CD4-positive, alpha-beta T cell treated with Interleukin-12 subunit alpha and Interleukin-12 subunit beta, for 1 hour (primary cell): ENCODE measurements at places on chromosomes 13 and 19.
A peak's percentile ranks its signal among the peaks of the same experiment; 100 is the strongest.

- no peak for DNase-seq
These were observed 6.5 kb upstream of the CCL25 start for GRCh38 chr19:8045872-8046568.

DNA sequence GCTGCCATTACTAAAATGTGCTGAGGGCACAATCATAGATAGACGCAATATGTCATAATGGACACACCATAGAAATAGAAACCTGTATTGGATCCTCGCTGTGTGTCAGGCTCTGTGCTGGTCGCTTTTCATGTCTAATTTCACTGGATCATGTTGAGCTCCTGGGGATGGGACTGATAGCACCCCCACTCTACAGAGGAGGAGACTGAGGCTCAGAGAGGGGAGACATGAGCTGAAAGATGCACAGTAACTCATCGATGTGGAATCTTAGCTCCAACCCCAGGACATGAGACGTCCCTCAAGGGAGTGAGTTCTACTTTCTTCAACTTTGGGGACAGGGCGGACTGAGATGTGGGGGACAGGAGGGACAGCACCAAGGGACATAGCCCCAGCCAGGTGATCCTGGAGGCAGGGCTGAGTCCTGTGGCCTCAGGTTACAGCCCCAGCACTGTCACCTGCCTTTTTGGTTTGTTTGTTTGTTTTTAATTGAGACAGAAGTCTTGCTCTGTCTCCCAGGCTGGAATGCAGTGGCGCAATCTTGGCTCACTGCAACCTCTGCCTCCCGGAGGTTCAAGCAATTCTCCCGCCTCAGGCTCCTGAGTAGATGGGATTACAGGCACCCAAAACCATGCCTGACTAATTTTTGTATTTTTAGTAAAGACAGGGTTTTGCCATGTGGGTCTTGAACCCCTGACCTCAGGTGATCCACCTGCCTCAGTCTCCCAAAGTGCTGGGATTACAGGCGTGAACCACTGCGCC, 6.6 kb upstream of the GIPC1 start:
- DNase-seq = no peak

DNA sequence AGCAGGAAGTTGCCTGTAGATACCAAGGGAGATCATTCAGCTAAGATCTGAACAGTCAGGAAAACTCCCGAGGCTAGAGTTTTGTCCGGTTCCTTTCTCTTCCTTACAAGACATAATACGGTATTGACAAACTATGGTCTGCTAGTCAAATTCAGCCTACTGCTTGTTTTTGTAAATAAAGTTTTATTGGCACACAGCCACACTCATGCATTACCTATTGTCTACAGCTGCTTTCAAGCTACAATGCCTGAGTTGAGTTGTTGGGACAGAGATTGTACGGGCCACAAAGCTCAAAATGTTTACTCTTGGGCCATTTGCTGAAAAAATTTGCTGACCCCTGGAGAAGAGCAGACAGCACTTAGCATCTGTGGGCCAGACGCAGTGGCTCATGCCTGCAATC, 2.5 kb downstream of the SLC1A6 start:
- no peak for DNase-seq

DNA sequence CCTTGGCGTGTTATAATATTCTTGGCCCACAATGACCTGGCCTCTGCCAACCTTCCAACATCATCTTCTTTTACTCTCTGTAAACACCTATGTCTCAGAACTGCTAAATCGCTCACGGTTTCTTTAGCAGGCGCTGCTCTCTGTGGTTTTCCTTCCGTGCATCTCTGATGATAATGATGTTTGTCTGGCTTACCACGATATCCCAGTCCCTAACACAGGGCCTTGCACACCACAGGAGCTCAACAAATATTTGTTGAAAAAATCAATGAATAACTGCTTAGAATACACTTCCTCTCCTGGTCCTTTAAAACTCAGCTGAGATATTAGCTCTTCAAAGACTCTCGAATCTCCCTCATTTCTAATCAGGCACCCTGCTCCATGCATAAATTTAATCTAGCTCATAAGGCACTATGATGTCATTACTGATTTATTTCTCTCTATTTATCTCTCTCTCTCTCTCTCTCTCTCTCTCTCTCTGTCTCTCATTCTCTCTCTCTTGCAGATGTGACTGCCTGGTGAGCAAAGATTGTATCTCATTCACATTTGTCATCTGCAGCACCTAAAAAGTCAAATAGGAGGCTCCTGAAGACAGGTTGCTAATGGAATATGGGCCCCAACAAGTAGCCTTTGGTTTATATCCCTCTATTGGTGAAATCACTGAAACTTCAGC, 206.4 kb downstream of the NHLRC3 start:
- no peak for DNase-seq

- DNase-seq = peak; percentile 72
These were observed 44.4 kb downstream of the ELF1 start for GRCh38 chr13:40974460-40975407.

DNA sequence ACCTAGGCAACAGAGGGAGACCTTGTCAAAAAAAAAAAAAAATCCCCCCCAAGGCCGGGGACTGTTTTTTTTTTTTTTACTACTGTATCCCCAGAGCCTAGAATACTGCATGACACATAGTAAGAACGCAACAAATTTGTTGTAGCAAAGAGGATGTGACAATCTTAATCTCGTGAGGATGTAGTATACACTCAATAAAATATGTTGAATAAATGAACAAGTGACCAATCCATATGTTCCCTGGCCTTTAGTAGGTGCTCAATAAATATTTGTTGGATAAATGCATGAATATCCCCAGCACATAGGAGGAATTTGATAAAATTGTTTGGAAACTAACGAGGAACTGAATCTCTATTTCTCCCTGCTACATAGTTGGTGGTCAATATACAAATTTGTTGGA, 75.7 kb downstream of the MAP4K1 start:
- no peak for DNase-seq

- no peak for DNase-seq
These were observed 66.8 kb downstream of the IFT88 start for GRCh38 chr13:20633802-20634201.

GRCh38 chr13:97627566-97627965, 193.6 kb downstream of the RAP2A start:
- no peak for DNase-seq

GRCh38 chr13:26646603-26647002, 89.1 kb downstream of the WASF3 start:
- DNase-seq = no peak

- DNase-seq = no peak
These were observed 5.6 kb downstream of the SAFB start for GRCh38 chr19:5628461-5628860.

DNA sequence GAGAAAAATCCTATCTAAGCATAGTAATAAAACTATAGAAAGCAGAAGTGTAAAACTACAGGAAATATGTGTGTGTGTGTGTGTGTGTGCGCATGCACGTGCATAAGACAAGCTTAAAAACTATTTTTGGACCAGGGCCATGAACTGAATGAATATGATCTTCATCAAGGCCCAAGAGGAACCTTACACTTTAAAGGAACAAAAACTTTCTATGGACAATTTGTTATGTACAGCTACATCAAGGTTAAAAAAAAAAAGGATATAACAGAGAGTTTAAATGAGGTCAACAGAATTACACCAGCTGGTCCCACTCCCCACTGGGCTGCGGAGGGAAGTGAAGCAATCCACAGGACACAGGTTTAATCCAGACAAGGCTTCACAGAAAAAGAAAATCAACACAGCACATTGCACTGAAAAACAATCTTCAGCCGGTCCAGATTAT, 151.1 kb downstream of the LHFPL6 start:
- peak; percentile 15 for DNase-seq

DNA sequence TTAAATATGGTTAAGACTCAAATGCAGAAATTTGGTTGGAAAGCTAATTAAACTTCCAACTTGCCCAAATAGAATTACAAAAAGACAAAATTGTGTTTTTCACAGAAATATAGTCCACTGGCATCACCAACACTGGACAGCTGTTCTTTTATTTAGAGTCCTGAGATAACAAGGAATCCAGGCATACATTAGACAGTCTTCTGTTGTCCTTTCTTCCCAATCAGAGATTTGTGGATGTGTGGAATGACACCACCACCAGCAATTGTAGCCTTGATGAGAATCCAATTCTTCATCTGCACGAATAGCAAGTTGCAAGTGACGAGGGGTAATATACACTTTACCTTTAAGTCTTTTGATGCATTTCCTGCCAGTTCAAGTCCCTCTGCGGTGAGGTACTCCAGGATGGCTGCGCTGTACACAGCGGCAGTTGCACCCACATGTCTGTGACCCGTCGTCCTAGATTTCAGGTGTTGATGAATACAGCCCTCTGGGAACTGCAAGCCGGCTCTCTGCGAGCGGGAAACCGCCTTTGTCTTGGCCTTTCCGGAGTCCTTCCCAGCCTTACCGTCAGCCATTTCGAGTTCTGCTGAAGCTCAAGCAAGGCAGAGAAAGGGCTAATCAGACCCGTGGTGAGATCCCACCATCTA, 14.7 kb downstream of the UBAC2 start:
- peak; percentile 72 for DNase-seq

DNA sequence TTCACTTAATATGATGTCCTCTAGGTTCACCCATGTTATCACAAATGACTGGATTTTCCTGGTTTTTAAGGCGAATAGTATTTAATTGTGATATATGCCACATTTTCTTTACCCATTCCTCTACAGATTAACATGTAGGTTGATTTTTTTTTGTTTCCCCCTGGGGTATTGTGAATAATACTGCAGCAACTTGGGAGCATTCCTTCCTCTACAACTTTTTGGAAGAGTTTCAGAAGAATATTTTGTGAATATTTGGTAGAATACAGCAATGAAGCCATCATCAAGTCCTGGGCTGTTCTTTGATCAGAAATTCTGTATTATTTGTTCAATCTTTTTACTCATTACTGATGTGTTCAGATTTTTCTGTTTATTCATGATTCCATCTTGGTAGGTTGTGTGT, 5.6 kb upstream of the ZNF331 start:
- DNase-seq = no peak

DNA sequence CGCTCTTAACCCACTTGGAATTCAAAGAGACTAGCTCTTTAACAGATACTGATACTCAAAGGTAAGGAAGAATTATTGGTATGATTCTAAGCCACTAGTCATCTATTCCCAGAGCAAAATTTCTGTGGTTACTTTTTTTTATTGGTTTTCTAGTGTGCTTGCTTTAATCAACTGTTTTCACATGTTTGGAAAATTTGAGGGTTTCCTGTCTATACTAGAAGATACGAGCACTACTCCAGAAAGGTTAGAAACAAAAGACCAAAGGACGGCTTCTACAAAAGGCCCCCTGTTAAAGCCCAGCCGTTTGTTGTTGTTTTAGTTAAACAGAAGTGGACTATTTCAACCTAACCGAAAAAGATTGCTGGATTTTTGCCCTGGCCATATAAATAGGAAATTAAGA, 18.5 kb upstream of the LPAR6 start:
- DNase-seq = no peak

- no peak for DNase-seq
These were observed 851.0 kb downstream of the DIAPH3 start for GRCh38 chr13:59312776-59313175.

DNA sequence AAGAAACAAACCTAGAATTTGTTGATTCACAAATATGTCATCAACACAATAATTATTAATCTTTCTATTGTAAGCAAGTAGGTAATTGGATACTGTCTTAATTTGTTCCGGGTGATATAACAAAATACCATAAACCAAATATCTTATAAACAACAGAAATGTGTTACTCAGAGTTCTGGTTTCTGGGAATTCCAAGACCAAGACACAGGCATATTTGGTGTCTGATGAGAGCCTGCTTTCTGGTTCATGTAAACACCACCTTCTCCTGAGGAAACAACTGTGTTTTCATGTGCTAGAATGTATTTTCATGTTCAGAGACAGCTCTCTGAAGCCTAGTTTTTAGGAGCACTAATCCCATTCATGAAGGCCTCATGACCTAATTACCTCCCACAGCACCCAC, 1819.5 kb downstream of the SLITRK5 start:
- no peak for DNase-seq

- DNase-seq = peak; percentile 58
These were observed 367 bp downstream of the MFSD12 start for GRCh38 chr19:3556978-3557460.

DNA sequence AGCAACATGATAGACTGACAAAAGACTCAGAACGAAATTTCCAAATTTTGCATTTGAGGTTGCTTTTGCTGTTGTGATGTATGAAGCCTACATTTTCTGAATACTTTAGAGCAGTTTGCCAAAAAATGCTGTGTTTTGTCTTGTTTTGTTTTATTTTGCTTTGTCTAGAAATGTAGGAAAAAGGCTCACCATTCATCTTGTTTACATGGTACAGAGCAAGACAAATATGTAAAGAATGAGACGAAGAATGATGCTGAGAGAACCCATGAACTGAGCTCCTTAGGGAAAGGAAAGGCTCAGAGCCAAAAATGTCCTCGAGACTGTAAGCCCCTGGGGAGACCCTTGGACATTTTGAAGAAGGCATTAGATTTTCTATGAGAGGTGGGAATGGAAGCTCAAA, 6.8 kb upstream of the SPART start:
- DNase-seq = no peak

- no peak for DNase-seq
These were observed 808.6 kb upstream of the ARGLU1 start for GRCh38 chr13:107376341-107377125.

DNA sequence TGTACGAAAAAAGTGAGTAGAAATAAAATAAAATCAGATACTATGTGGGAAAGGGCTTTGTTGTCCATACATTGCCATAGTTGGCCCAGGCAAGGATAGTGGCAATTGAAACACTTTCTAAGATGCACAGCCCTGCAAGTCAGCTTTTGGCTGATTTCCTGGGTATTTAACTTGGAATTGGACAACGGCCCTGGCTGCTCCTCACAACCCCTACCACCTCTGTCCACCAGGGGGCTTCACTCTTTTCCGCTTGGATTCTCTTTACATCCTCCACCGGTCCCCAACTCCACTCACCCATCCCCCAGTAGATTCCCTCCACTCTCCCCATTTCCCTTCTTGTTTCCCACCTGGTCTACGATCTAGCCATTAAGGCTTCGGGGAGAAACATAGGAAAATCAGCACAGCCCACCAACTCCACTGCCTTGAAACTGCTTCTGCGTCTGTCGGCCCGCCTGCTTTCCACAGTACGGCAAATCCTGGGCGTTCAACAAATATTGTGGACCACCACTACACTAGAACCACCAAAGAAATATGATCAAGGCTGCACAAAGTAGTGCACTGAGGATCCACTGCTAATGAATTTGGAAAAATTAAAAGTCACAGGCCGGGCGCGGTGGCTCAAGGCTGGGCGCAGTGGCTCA, 48.6 kb upstream of the GTF3A start:
- peak; percentile 57 for DNase-seq

- DNase-seq = peak; percentile 30
These were observed 297.3 kb downstream of the ZNF536 start for GRCh38 chr19:30669329-30670010.

DNA sequence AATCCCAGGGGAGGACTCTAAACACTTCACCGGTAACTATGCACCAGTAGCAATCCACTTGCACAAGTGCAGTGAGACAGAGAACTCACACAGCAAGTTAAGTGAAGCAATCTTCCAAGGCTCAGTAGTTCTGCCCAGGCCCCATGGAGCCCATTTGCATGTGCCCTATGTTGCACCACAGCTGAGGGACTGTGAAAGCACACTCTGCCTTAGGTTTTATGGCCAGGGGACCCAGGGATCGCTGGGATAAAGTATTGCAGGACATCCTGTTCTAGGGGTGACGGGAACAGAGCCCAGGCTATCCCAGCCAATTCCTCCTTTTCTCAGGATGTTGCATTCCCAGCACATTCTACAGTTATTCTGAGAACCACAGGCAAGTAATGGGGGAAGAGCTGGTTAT, 6.0 kb upstream of the AMER2 start:
- no peak for DNase-seq

GRCh38 chr13:98297051-98297450, 120.0 kb upstream of the RNF113B start:
- DNase-seq = no peak
